WERI-Rb-1 (cell line): ENCODE measurements at places on chromosomes 5 and 9.

GRCh38 chr5:146595088-146595487, 79.1 kb upstream of the GPR151 start:
- DNase-seq: no peak

DNA sequence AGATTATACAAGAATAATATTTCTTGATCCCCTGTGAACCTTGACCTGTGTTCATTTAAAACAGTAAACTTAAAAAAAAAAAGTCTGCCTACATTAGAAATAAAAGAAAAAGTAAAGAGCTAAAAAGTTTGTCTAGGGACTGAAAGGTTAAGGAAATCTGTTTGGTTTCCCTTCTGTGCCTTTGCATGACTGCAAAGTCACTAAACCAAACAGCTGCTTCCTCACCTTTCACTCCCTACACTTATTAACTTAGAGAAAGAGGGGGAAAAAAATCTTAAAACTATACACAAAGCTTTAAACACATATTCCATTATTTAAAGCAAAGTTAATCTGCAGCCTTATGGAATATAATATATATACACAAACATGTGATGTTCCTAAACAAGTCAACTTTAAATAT, 65.1 kb downstream of the ZFR start:
- DNase-seq: no peak

GRCh38 chr5:29113516-29113915, 2075.1 kb upstream of the CDH9 start:
- DNase-seq: no peak

DNA sequence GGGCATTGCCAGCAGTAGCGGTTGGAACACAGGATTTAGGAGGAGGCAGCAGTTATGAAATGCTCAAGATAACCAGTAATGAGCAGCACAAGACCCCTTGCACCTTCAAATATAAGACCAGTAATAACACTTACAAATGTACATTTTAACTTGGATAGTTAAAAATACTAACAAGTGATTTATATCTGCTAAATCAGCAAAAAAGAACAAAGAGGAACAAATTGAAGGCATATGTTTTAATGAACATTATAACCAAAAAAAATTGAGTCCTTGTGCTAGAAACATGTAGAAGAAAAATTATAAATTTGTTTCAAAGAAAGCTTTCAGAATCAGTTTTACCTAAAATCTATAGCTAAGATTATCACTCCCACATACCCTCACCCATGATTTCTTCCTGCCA, 52.0 kb downstream of the ALDH7A1 start:
- no peak for DNase-seq

- no peak for DNase-seq
These were observed 187.9 kb downstream of the FER start for GRCh38 chr5:108935611-108936010.

DNA sequence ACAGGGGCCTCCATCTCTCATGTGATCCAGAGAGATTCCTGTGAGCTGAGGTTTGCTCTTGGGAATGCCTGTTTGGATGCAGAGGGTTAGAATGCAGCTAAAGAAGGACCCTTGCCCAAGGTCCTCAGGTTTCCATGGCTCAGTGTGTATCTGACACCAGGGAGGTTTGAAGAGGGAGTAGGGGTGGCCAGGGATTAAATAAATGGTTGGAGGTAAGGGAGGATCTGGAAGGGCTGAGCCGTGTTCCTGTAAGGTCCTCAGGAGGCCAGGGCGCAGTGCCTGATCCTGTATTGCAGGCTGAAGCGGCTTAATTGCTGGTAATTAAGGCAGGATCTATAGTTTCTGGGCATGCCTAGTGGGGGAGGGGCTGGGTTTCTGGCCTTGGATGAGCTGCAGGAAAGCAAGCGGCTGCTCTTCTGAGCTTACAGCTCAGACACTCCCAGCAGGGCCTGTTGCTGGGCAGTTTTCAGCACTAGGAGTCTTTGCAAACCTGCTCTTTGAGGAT, 41.5 kb upstream of the MAP1B start:
- peak; percentile 99 for DNase-seq

GRCh38 chr9:119792242-119792641, 423.0 kb upstream of the BRINP1 start:
- no peak for DNase-seq

DNA sequence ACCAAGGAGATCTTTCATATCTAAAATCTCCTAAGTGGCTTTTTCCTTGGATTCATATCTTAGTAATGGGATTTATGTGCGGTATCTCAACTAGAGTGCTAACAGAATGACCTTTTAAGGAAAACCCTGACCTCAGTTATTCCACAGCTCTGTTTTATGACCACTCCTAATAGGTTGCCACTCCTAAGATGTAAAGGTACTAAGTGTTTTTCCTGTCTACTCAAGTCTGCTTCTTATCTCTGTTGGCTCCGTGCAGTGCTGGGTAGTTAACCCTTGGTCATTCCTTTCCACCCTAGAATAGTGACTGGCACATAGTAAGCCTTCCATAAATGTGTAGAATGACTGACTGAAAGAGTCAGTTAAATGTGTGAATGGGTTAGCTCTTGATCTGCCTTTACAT, 161.4 kb downstream of the DOCK2 start:
- DNase-seq: no peak

DNA sequence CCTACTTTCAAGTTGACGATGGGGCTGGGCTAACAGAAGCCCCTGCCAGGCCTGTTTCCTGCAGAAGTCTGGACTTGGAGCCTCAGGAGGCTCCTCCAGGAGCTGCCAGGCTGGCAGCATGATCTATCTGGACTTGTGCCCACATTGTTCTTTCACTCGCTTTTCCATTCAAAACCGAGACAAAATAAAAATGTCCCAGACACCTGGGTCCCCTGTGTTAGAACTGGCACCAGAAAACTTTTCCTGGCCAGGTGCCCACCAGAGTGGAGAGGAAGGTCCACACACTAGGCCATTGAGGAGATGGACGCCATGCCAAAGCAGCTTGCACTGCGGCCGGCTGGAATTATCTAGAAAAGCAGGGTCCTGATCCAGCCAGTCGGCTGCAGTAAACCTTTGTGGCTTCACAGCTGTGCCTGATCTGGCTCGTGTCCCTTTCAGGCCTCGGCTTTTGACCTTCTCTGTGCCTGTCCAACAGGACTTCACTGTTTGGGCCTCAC, 78.2 kb downstream of the GCNT1 start:
- DNase-seq: no peak

GRCh38 chr5:179143446-179143845, 83.3 kb downstream of the ZNF354C start:
- no peak for DNase-seq

DNA sequence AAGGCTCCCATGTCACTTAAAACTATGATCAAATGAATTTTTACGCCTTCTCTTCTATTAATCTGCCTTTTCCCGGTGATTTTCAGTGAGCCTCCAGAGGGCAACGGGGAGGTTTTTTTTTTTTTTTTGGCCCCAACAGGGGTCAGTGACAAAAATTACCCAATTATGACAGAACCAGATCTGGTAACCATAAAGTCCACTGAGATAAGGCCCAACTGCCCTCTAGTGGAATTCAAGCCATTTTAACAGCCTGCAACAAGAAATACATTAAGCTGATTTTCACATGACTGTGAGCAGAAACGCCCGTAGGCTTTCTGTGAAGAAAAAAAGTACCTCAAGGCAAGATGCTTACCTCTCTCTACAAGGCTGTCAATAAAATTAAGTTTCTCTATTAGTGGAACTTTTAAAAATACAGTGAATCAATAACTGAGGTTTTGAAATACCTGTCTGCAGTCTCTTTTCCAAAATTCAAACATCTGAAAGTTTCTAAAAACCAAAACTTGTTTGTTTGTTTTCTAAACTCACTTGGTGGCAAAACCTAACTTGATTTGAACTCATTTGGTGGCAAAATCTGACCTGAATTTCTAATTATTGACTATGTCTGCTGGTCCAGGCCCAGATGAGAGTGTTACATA, 49.7 kb upstream of the FST start:
- no peak for DNase-seq

- no peak for DNase-seq
These were observed 13.2 kb downstream of the ENG start for GRCh38 chr9:127841087-127841835.

DNA sequence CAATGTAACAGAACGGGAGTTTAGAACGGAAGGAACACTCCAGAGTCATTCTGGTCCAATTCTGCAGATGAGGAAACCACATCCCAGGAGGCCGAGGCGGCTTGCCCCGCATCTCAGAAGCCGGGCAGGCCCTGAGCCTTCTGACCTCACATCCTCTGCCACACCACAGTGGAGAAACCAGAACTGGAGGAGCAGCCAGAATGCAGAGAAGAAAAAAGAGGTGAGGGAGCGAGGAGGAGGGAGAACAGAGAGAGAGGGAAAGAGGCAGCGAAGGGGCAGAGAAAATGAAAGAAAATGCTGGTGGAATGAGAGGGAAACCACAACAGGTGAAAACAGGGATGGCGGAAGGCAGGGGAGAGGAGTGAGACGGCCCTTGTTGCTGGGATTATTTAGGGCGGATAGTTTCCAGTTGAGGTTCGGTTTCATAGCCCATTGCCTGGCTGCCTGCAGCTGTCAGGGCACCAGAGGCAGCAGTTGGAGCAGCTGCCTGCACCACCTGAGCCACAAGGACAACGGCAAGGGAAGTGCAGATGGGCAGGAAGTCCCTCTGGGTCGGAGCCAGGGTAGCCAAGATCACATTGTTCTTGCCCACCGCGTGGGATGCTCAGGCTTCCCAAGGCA, at the start of gene HMHB1:
Gene HMHB1 (plus strand): TSS at position 77 of the 621 bp plus-strand sequence.
- DNase-seq: no peak

GRCh38 chr9:20355022-20355421, 267.3 kb downstream of the MLLT3 start:
- DNase-seq: no peak

- no peak for DNase-seq
These were observed 39.5 kb downstream of the RASGEF1C start for GRCh38 chr5:180169248-180170105.

- DNase-seq: no peak
These were observed 779.3 kb upstream of the ACO1 start for GRCh38 chr9:31605164-31605563.

DNA sequence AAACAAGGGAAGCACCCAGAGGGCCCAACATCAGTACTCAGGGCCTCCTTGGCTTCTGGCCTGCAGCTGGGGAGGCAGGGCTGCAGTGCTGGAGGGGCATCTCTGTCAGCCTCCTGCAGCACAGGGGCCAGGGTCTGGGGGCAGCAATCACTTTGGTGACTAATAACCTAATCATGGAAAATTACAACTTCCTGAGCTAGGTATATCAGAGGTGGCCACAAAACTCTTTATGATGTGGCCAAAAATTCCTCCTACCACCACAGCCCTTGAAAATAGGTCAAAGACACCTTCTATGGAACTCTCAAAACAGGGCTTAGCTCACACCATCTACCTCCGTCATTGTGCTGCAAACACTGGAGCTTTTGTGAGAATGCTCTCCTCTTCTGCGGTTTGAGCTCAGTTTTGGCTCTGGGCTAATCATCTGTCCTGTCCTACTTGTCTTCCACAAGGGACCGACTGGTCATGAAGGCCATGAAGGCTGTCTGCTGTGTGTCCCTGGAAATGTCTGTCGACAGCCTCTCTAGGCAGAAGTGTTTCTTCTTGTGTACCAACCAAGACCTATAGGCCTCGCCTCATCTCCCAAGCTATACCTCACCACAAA, 28.6 kb downstream of the CSF2 start:
- no peak for DNase-seq

GRCh38 chr5:172795318-172795977, 24.5 kb upstream of the DUSP1 start:
- no peak for DNase-seq

- DNase-seq: peak; percentile 7
These were observed 131.2 kb downstream of the HTR4 start for GRCh38 chr5:148523139-148523538.

- DNase-seq: no peak
These were observed 627.3 kb upstream of the NUDT12 start for GRCh38 chr5:104189909-104190308.

DNA sequence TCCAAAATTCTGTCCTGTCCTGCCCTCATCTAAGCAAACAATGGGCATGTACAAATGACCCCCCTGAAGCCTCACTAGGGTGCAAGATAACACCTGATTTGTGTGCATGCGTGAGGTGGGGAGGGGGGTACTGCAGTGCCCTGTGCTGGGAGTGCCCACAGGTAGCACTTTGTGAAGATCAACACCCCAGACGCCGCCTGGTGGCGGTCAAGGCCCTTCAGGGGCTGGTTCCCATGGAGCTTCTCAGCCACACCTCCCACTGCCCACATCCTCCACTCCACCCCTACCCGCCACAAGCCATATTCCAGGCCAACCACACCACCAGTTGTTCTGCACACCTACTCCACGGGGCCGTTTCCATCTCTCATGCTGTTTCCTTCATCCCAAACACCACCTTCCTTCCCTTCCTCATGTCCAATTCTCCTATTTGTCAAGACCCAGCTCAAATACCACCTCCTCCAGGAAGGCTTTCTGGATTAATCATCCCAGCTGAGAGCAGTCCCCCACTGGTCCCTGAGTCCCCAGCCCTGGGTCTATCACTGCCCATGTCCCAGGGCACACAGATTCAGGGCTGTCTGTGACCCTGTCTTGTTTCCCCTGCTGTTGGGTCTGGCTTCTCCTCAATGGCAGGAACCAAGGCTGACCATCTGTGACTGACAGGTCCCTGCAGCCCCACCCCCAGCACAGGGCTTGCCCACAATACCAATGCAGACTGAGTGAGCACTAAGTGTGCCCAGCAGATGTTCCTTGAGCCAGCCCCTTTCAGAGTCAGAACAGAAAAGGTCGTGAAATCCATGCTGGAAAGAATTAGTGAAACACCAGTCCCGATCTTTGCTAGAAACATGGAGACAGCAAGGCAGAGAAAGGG, 178.4 kb downstream of the PAX5 start:
- DNase-seq: peak; percentile 25

DNA sequence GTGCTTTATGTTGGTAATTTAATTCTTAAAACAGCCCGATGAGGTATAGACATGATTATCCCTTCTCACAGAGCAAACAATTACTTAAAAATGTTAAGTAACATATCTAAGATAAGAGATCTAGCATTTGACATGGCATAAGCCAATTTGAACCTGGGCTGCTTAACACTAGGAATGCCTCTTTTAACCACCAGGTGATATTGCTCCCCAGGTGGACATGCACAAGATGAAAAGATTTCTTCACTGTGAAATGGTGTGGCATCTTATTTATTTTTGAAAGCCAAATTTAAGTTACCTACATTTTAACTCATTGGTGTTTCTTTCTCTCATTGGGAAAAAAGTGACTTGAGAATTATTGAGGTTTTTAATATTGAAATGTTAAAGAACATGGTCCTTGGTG, 15.8 kb upstream of the LRRC70 start:
- no peak for DNase-seq

DNA sequence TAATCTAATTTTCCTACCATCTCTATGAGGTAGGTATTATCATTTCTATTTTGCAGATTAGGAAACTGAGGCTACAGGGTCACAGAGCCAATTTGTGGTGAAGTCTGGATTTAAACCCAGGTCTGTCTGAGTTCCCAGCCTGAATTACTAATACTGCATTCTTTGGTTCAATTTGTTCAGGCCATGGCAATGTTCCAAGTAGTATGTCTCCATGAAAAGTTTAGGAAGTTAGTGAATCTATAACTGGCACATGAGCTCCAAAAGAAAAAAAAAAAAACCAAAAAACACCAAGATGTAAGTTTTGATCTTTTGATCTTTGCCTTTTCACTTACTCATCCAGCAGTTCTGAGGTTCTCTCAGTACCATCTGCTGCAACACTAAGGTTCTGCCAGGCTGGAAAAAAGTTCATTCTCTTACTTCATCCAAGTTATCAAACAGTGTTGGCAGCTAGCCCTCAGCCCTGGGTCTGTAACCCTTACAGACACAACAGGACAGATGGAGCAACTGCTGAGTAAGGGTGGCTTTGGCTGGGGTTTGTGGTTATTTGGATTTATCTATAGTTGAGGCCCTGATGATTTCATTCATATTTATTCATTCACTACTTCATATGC, 4.4 kb upstream of the TMEM268 start:
- DNase-seq: no peak
